NCI-H2081 (cell line): ENCODE measurements at places on chromosomes 6 and 20.

GRCh38 chr6:43296780-43297497, 1.1 kb upstream of the SLC22A7 start:
- no peak for DNase-seq

DNA sequence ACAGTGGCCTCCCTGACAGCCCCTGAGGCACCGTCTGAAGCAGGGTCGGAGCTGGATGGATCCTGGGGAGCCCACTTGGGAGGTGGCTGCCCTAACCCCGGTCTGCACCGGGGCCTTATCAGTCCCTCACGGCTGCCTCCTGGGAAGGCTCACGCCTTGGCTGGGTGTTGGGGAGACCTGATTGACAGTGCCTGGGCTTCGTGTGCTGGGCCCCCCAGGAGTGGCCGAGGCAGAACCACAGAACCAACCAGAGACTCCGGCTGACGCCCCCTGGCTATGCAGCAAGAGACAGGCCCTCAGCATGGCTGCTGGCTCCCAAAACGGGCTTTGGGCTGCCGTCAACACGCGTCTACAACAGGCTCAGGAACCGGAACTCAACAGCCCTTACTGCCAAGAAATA, 219.6 kb downstream of the TAF4 start:
- no peak for DNase-seq

GRCh38 chr6:113959235-113959634, 11.7 kb downstream of the HDAC2 start:
- DNase-seq = no peak

GRCh38 chr20:58715801-58716475, 23.3 kb downstream of the NPEPL1 start:
- no peak for DNase-seq

- DNase-seq = no peak
These were observed 11.4 kb upstream of the COL9A1 start for GRCh38 chr6:70314296-70314695.

DNA sequence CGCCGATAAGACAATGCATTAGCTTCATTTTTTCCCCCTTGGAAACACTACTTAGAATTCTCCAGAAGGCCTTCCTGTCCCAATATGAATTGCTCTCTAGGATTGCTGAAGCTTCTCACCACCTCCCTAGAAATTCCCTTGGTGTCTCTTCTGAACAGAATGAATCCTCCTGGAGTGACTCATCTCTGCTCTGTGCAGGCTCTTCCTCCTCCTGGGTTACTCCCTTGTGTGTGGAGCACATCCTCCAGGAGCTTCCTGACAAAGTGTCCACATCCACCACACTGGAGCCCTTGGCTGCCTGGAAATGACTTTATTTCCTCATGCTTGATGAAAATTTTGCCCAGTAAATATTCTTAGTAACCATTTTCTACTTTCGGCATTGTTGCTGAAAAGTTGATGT, 54.4 kb downstream of the DTNBP1 start:
- no peak for DNase-seq

- DNase-seq = no peak
These were observed 125.4 kb downstream of the FYN start for GRCh38 chr6:111747829-111748228.

- DNase-seq = no peak
These were observed 39.3 kb downstream of the MBOAT1 start for GRCh38 chr6:20172842-20173456.

DNA sequence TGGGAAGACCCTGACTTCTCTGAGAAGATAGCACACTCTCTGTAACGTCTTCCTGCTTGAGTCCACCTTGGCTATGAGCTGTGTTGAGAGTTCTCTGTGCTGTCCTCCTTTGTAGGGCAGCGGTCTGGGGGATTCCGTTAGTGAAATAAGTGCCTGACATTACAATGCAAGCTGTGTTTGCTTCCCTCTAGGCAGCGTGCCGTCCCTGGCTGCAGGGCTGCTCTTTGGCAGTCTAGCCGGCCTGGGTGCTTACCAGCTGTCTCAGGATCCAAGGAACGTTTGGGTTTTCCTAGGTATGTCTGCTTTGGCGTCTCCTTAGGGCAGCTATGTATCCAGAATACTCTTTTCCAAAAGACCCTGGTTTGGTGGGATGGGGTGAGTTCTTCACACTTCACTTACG, 2.8 kb downstream of the TMEM14C start:
- DNase-seq = no peak

GRCh38 chr6:139759086-139759485, 384.6 kb upstream of the CITED2 start:
- no peak for DNase-seq

DNA sequence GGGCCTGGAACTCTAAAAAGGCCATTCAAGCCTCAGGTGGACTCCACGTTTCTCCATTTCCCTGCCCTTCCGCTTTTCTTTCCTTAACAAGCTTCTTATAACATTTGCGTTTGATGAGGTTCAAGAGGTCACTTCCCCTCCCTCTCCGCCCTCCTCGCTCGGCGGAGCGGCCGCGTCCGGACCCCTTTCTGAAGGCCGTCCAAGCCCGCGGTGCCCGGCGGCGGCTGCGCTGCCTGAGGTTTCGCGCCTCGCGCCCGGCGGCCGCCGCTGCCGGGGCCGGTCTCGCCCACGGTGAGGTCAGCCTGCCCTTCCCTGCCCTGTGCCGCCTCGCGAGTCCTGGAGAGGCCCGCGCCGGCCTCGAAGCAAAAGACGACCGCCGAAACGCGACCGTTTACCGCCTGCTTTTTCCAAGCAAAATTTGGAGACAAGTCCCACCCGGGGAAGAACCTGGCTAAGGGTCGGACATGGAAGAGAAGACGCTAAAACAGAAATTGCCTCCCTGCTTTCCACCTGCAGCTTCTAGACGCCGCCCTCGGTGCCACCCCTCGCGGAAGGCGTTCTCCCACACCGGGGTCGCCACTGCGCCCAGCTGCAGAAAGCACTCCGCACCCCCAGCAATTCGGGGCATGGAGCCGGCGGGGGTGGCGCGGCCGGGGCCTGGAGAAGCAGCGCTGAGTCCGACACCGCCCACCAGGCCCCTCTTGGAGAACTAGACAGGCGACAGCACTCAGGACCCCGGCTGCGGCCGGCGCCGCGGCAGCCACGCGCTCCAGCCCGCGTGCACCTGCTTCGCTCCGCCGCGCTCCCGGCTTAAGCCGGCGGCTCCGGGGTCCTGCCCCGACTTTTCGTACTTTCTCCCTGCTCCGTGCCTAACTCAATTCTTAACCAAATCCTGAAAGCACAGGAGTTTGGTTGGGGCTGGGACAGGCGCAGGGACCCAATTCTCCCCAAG, 11.0 kb upstream of the FOXF2 start:
- DNase-seq = no peak

GRCh38 chr20:21099751-21100577, 6.2 kb downstream of the LINC00237 start:
- DNase-seq = peak; percentile 74

DNA sequence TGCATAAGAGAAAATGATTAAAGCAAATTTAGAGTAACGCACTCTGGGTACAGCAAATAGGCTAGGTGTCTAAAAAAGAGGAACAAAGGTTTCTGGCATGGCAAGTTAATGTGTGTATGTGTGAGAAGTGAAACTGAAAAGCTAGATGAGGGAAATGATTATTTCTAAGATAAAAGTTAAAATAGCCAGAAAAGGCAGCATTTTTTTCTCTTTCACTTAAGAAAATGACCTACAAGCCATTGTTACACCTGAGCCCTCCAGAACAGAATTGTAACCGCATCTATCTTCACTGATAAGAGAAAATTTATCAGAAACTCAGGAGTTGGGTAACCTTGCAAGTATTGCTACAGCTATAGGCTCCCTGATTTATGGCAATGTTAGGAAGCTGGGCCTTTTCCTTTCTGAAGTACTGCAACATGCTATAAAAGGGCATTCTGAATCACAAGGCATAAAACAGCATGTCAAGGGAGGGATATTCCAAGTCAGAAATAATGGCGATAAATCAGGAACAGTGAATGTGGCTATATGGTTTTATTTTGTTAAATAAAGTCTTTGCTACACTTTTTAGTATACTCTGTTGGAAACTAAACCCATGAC, 395.3 kb downstream of the TBC1D32 start:
- DNase-seq = no peak

- DNase-seq = no peak
These were observed 119.8 kb upstream of the PHACTR1 start for GRCh38 chr6:12596731-12597130.

- DNase-seq = no peak
These were observed 67.0 kb upstream of the SIRPA start for GRCh38 chr20:1827974-1828785.

- no peak for DNase-seq
These were observed 21.0 kb upstream of the NOL4L start for GRCh38 chr20:32606107-32606506.

GRCh38 chr6:112606656-112607435, 259.7 kb downstream of the RFPL4B start:
- no peak for DNase-seq

DNA sequence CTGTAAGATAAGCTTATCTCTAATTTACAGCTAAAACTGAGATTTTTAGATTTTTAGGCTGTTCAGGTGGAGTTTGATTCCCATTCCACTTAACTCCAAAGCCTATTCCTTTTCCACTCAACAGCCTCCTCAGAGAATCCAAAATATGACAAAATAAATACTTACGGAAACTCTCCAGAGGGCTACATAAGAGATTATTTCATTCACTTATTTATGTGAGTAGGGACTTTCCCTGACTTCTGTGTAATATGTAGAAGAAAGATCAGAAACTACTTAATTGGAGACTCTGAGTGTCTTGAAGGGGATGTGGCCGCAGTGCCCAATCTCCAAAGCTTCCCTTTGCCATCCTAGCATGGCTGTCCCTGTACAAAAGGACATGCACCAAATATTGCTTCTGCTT, 72.1 kb upstream of the ISM1 start:
- DNase-seq = no peak

GRCh38 chr6:100433726-100434435, 30.8 kb downstream of the SIM1 start:
- no peak for DNase-seq

- no peak for DNase-seq
These were observed 183.9 kb upstream of the JARID2 start for GRCh38 chr6:15061908-15062515.

- no peak for DNase-seq
These were observed 1.0 kb downstream of the BCL2L1 start for GRCh38 chr20:31721408-31722256.

DNA sequence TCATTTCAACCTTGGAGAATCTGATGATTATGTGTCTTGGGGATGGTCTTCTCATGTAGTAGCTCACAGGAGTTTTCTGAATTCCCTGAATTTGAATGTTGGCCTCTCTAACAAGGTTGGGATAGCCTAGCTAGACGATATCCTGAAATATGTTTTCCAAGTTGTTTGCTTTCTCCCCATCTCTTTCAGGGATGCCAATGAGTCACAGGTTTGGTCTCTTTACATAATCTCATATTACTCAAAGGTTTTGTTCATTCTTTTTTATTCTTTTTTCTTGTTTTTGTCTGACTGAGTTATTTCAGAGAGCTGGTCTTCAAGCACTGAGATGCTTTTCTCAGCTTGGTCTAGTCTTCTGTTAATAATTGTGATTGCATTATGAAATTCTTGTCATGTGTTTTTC, 42.7 kb upstream of the COL9A1 start:
- DNase-seq = no peak

DNA sequence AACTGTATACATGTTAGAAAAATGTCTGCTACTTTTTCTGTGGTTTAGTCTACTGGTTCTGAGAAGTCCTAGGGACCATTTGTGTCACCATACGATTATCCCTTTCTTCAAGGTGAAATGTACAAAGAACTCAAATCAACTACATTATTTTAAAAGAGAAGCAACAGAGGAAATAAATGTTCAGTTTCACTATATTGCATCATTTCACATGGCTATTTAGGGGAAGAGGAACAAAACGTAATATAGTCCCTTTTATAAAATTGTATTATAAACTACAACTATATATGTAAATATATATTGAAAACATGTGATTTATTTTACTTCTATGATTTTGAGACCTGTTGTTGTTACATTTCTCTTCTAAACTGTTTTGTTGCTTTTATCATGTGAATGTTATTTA, 1308.0 kb downstream of the EPHA7 start:
- DNase-seq = no peak

DNA sequence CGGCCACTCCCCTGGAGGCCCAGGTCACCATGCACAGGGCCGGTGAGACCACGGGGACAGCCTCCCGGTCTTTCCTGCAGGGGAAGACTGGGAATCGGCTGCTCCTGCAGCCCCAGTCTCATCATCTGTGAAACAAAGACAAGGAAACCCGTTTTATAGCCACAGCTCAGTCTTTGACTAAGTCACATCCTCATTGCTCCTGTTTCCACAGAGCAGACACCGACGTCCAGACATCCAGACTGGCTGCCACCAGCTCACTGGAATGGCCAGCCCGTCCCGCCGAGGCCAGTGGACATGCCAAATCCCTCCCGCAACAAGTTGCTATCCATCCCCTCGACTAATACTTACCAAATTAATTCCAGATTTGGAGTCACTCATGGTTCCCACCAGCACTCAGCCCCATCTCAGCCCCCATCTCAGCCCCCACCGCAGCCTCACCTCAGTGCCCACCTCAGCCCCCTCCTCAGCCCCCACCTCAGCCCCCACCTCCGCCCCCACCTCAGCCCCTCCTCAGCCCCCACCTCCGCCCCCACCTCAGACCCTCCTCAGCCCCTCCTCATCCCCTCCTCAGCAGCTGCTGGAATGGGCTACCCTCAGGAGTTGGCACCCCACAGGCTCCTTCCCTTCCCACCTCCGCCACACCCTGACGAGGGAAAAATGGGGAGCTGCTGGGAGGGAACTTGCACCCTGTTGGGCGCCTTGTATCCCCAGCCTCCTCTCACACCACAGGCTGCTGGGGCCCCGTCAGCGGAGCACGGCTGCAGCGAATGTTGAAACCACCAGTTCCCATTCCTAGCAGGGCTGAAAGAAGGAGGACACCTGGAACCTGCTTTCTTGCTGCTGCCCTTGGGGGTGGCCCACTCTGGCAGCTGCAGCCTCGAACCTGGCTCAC, 48.7 kb downstream of the YTHDF1 start:
- no peak for DNase-seq

- DNase-seq = no peak
These were observed 307.7 kb downstream of the MMUT start for GRCh38 chr6:49155316-49155715.

DNA sequence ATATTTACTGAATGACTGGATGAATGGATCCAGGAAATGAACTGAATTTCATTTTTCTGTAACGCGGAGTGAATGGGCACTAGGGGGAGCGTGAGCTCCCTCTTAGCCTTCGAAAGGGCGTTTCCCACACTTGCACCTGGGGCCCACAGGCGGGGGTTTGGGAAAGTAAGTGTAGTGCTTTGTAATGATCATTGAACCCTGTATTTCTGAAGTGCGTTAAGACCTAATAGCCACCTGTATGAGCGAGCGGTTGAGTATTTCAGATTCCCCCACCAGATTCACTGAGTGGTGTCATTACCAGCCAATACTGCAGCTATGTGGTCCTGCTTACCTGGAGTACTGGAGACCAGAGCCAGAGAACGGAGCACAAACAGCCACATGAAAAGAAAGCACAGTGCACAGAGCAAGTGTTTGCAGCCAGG, 10.5 kb downstream of the SYTL3 start:
- DNase-seq = peak; percentile 81

- no peak for DNase-seq
These were observed 79.4 kb downstream of the FOXO3 start for GRCh38 chr6:108640104-108640503.

- no peak for DNase-seq
These were observed 117.8 kb downstream of the SLC23A2 start for GRCh38 chr20:4883546-4883945.
